Type B pancreatic cell (in vitro differentiated cells): ENCODE measurements at places on chromosomes 6 and 20.

GRCh38 chr6:149895048-149895590 is 2.8 kb downstream of the RAET1E start:
- no peak for DNase-seq

- DNase-seq, result no peak
Observed at GRCh38 chr6:53437557-53438202, 88.9 kb upstream of the ELOVL5 start.

GRCh38 chr6:111730864-111731263 is 125.2 kb upstream of the TRAF3IP2 start:
- DNase-seq, result no peak

DNA sequence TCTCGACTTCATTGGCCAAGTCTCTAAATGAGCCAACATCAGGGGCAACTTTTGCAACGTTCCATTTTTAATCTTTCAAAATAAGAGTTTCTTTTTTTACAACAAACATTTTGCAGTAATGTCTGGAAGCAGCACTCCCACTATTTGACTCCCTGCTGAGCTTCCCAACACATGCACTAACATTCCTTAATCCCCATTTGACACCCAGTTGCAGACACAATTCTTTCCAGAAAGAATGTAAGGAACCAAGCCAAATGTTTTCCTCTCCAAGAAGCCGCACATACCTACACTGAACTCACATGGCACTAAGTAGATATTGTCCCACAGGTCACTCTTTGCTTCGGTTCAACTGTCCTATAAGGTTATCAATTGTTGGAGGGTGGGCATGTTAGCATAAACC is 165.6 kb downstream of the GRM1 start:
- DNase-seq, result no peak

- no peak for DNase-seq
Observed at GRCh38 chr6:130303431-130303830, 62.4 kb upstream of the TMEM200A start.
